Stimulated activated CD4-positive, alpha-beta T cell treated with anti-CD3 and anti-CD28 coated beads, Interleukin-15, amount 100 ng/mL, for 1 hour (primary cell): ENCODE measurements at places on chromosomes 11 and 22.

- no peak for DNase-seq
Measured at GRCh38 chr22:47816863-47817210, 1054.4 kb downstream of the TBC1D22A start.

GRCh38 chr11:83510530-83511460 is 224.6 kb upstream of the CCDC90B start:
- no peak for DNase-seq

GRCh38 chr11:10407055-10407454 is 48.0 kb upstream of the AMPD3 start:
- no peak for DNase-seq

- no peak for DNase-seq
Measured at GRCh38 chr11:624705-625635, at the start of gene CDHR5. Gene CDHR5 (minus strand): TSS chr11:624955. CDS start chr11:624902, 53 bp downstream.
